ENCODE measurements at places on chromosomes 3 and 15.

DNA sequence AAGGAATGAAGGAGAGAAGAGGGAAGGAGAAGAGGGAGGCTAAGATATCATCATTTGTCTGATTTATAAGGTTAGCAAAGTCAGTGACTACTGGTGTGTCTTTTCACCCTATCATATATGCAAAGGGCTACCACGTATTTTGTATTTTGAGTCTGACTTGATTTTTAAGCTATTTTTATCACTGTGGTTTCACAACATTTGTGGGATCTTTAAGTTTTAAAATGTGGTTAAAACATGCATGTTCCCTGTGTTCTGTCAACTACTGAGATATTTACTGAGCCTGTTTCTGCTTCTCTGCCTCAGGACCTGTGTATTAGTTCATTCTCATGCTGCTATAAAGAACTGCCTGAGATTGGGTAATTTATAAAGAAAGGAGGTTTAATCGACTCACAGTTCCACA, 22.5 kb upstream of the SPTSSB start:
- no peak for DNase-seq

DNA sequence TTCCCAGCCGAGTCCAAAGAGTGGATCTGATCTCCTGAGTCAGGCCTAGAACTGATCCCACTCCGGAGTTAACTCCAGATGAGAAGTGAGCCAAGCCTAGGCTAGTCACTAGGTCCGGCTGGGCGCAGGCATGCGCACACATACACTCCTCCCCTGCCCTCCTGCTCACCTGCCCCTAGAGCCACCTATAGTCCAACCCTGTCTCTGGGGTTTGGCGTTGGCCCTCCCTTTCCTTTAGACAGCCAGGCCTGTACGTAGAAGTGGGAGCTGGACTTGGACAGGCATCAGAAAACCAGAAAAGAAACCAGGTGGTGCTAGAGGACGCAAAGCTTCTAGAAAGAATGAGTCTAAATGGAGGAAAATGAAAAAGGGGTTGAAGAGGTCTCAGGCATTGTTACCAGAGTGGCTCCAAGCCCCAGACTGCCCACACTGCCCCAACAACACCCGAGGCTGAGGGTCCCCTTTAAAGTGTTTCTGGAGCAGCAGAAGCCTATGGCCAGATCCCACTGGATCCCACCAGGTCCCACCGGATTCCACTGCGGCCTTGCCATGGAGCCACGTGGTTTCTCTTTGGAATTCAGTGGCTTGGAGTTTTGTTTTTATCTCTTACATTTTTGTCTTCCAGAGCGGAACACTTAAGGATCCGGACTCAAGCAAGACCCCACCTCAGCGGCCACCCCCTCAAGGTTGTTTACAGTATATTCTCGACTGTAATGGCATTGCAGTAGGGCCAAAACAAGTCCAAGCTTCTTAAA, 24.2 kb upstream of the TIMP4 start:
- no peak for DNase-seq

- no peak for DNase-seq
Observed at GRCh38 chr15:96354731-96355567, 24.4 kb downstream of the NR2F2 start.

DNA sequence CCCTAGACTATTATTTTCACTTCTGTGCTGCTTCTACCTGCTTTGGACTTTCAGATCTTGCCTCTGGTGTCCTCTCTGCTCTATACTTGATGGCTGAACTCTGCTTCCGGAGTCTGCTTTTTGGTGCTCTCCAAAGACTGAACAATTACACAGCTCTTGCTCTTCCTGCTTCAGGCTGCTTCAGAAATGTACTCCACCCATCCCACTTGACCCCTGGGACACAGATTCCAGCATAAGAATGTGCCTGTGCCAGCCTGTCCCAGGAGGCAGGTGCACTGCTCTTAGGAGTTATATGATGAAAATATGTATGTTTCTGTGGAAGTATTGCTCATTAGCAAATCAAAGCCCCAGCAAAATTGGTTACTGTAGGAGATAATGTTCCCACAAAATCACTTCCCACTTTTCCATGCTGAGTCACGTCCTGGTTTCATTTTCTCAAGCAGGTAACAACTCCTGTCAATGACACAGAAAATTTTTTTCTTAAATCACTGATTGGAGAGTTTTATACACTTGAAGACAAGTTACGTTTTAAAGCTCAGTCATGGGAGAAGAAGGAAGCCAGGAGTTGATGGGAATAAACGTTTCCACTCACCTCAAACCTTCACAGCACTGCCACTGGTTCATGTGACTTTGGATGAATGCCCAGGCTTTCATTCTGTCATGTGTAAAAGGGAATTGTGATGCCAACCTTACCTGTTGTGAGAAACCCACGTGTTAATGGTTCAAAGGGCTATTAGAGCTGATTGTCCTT, 239.4 kb upstream of the ZPLD1 start:
- no peak for DNase-seq

- DNase-seq: no peak
Observed at GRCh38 chr3:183265834-183266417, 12.9 kb downstream of the B3GNT5 start.
